Fibroblast of skin of right biceps (primary cell): ENCODE measurements at places on chromosomes 11 and 22.

- DNase-seq: peak; percentile 95
Measured at GRCh38 chr11:73257342-73258103, 14.6 kb upstream of the P2RY6 start.

GRCh38 chr11:9688716-9689511, 25.0 kb downstream of the SWAP70 start:
- peak; percentile 91 for DNase-seq

GRCh38 chr11:12841946-12842630, 167.0 kb upstream of the RASSF10 start:
- peak; percentile 85 for DNase-seq

GRCh38 chr11:1458340-1459218, 28.0 kb downstream of the MOB2 start:
- peak; percentile 28 for DNase-seq

DNA sequence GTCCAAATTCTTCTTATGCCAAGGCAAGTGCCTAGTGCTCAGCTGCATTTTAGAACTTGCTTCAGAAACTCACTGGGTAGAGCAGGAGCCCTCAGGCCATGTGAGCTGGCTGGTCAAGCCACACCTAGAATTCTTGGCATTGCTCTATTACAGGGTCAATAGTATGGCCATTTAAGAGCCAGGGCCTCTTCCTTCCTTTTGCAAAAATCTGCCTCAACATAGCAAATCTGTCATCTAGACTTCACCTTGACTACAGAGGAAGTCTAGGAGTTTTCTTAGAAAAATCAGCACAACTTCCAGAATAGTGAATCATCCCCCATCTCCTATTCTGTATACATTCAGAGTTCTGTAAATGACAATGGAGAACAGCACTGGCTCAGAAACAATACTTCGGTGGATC, 112.0 kb upstream of the TTC12 start:
- no peak for DNase-seq

- no peak for DNase-seq
Measured at GRCh38 chr11:279966-280705, 1.9 kb downstream of the NLRP6 start.

DNA sequence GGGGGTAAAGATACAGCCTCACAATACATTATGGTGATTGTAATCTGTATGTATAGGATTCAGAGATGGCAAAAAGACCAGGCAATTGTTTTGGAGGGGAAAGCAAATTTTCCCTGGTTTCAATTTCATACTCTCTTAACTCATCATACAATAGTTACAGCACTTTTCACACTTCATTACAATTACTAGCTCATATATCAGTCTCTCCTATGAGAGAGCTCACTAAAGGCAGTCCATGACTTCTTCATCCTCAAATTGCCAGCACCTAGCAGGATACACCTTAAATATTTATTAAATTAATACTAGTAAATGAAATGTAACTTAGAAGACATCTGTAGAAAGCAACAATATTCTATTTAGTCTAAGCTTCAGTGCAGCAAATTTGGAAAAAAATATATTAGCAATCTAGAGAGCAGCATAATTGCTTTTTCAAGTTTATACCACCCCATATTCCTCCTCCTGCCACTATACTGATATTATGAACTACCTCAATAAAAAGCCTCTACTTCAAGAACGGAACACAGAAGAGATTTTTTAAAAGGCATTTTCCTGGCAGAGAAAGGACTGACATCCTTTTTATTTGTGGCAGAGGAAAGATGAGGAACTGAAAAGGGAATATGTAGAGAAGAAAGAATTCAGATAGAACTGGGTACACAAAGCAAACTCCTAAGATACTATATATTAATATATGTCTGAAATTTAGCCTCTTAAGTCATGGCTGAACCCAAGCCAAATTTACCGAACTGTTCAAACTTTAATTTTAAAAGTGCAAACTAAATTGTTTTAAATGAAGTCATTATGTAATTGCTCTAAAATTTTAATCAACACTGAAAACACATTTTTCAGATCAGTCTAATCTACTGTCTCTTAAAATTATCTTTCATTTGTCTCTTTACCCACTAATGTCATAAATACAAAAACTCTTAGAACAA, 27.7 kb downstream of the PICALM start:
- no peak for DNase-seq

GRCh38 chr11:95676308-95676707, 113.3 kb downstream of the FAM76B start:
- DNase-seq: no peak

DNA sequence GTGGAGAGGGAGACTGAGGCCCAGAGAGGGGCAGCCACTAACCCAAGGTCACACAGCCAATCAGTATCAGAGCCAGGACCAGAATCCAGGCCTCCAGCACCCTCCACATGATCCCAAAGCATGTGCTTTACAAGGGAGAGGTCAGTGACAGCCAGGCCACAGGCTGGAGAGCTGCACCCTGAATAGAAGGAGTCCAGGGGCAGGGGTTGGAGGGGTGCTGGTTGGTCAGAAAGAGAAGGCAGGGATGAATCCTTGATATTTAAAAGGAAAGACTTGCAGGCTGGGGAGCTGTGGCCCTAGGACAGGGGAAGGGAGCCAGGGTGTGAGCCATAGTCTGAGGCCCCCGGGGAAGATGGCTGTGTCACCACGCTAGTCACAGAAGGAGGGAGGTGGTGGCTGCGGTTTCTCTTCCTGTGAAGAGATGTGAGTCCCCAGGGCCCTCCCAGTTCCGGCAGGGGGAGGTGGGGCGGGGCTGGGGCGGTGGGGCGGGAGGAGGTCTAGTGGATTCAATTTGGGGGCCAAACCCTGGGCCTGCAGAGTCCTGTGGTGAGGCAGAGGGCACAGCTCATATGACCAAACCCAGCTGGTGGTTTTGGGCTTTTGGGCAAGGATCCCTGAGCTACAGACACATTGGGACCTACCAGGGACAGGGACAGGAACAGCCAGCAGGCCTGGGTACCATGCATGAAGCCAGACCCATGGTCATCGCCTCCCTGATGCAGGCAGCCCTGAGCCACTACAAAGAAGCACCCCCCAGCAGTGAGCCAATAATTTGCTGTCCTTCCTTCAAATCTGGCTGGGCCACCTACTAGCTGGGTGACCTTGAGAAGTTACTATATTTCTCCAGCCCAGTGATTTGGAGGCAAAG, 14.0 kb downstream of the RAC2 start:
- peak; percentile 91 for DNase-seq

GRCh38 chr22:29737251-29738117, 17.7 kb downstream of the CABP7 start:
- DNase-seq: no peak

- no peak for DNase-seq
Measured at GRCh38 chr11:87394924-87395323, 357.2 kb downstream of the TMEM135 start.

- DNase-seq: no peak
Measured at GRCh38 chr22:48051796-48052620, 1289.6 kb downstream of the TBC1D22A start.

GRCh38 chr11:19353287-19353850, 112.6 kb upstream of the E2F8 start:
- no peak for DNase-seq

DNA sequence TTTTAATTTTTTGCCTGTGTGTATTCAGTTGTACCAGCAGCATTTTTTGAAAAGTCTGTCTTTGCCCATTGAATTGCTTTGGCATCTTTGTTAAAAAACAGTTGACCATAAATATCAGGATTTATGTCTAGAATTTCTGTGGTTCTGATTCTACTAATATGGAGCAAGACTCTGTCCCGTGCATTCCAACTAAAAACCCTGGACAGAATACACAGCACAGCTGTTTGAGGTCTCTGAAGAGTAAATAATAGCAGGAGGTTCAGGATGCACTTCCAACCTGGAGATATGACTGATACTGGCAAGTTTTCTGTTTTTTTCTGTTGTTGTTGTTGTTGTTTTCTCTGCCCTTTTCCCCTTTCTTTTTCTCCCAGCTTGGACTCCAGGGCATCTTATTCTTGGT, 141.9 kb downstream of the TMEM135 start:
- DNase-seq: no peak

DNA sequence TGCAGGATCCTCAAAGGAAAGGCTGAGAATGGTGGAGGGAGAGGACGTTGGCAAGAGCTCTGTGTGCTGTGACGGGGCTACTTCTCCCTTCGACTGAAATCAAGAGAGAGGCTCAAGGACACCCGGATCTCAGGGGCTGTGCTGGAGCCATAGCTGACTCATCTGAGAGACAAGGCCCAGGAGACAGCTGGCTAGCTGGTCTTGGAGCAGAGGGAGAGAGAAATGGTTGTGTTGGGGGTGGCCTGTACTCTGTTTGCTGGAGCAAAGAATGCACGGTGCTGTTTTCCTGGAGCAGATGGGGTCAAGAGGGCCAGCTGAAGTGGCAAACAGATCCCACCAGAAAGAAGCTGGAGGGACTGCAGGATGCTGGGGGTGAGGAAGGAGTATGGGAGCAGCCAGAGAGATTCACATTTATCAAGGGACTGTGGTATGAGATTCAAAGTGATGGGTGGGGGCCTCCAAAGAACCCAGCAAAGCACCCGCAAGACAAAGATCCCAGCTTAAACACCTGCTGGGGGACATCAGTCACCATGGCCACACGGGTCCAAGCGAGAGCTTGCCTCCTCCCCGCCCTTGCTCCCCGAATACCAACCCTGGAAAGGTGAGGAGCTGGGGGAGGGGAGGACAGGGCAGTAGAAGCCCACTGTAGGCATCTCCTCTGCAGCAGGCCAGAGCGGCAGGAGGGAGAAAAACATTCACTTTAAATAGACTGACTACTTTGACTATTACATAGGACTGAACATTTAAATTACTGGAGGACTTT, 40.8 kb downstream of the MAP6 start:
- DNase-seq: peak; percentile 60

DNA sequence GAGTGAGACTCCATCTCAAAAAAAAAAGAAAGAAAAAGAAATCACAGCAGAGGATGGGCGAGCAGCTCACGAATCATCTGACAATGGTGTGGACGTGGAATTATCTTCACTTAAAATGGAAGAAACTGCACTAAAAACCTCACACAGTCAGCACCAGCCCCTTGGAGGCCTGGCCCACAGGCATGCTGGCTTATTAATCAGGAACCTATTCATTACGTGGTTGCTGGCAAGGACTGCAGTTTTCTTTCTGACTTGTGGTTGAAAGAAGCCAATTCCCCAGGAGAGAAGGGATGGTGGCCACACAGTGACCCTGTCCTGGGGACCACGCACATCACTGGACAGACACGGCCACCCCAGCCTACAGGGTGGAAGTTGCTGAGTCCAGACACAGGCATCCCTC, 401.1 kb downstream of the CTTN start:
- DNase-seq: no peak

DNA sequence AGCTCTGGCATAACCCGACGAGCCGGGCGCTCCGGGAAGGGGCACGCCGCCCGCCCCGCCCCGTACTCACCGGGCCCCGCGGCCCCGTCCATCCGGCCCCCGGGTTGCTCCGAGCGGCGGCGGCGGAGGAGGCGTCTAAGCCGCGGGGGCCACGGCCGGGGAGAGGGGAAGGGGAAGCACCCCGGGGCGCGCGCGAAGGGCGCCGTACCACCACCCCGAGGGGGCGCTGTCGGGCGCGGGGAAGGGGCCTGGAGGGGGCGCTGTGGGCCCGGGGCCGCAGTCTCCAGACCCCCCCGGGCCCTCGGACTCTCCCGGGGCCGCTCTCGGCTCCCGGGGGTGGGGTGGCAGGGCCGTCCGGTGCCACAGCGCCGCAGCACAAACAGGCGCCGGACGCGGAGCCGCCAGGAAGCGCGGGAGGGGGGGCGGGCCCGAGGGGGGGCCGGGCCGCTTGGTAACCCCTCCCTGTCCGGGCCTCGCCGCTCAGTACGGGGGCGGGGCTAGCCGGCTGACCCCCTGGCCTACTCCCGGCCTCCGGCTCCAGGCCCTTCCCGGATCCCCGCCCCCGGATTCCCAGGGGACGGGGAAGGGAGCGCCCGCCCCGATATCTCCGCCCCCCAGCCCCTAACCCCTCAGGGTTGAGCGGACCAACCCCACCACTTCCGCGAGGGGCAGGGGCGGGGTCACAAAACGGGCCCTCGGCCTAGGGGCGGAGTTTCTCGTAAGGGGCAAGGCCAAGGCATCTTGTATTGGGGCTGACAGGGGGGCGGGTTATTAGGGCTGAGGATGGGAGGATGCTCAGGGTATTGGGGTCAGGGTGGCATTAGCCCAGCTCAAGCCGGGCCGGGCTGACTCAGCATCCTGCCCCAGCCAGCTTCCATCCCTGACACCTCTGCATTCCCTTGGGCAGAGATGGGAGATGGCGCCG, at the start of the genes EML3 and ROM1:
Gene EML3, minus strand, starts transcription at position 410 of the 925 bp plus-strand sequence. Its CDS starts 318 bp downstream, at position 92.
Gene ROM1, plus strand, starts transcription at position 892 of the 925 bp plus-strand sequence. Its CDS starts 25 bp downstream, at position 917.
- peak; percentile 79 for DNase-seq

GRCh38 chr22:47837703-47838102, 1075.3 kb downstream of the TBC1D22A start:
- DNase-seq: peak; percentile 38

GRCh38 chr11:21814169-21814568, 378.7 kb upstream of the ANO5 start:
- DNase-seq: no peak

DNA sequence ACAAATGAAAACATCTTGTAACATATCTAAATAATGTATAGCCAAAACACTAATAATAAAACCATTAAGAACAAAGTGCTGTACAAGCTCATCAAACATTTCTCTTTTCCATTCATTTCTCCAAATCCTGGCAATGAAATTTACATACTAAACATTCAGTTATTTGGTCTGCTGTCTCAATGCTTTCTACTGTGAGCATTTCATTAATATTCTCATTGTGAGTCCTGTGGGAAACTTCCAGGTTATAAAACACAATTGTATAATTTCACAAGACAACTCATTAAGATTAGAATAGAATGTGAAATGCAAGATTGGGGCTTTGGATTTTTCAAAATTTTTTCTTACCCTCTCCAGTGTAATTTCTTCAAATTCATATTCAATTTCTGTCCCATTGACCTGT, 876.9 kb upstream of the CCDC90B start:
- DNase-seq: no peak

DNA sequence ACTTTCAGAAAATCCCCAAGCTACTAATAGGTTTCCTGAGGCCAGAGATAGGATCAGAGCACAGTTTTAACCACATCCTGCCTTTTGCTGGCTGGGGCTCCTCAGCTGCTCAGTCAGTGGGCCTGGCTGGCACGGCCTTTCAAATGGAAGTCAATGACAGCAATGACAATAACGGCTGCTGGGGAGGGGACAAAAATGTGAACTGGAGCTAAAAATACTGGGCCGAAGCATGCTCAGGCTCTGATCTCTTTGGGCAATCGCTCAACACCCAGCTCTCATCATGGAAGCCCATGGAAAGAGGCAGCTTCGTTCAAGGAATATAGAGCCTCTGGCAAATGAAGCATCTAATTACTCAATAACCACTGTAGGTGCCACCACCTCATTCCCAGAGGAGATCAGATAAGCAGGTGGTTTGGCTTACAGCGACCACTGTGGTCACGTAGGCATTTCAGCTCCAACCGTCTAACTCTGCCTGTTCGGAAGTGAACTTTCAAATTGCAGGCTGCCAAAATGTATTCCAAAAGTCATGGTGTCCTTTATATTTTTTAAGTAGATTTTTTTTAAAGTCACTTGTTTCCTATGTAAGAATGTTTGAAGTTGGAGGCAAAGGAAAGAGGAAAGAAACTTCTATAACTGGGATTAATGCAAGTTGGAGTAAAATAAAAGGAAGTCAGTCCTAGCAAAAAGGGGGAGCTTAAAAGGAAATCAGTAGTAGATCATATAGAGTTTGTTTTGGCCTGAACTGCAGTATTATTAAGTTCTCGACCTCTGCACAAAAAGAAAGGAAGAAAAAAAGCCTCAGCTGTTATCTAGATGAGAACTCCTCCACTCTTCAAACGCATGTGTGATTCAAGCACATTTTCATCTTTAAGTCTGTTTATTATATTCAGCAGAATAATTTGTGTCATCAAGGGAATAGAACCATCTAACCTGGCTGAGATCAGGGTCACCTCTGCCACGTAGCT, 14.1 kb downstream of the WT1 start:
- peak; percentile 43 for DNase-seq
